ENCODE measurements at places on chromosomes 6 and 20. TPM values are rescaled to one million over a fixed set of nuclear protein-coding genes. Genes with fewer than 3 reads are reported as not detected.

DNA sequence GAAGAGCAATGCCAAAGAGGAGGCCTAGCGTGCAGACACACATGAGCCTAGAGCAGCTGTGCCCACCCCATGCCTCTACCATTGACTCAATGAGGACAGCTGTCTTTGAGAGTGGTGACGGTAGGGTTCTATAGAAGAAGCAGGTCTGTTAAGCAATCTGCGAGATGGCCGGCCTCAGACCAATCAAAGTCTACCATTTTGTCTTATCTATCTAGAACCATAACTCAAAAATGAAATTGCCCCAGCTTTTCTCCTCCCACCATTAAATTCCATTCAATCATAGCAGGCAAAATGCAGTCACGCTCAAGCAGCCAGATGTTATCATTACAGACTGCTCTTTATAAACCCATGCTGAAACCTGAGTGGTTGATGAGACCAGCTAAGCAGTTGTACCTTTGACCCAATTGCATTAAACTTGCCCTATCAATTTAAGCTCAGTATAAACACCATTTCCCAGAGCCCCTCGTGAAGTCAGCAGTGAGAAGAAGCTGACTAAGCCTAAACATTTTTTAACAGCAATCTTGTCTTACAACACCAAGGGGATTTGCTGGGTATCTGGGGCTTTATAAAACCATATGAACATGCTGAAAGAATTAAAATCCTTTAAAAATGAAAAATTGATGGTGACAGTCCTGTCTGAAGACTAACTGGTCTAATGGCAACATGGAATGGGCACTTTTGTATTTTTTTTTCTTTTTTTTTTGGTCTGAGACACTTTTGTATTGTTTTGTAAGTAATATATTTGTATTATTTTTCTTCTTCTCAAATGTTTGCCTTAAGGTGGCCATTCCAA, 57.5 kb downstream of the FOXC1 start:
- H3K36me3 ChIP-seq, result no peaks in the 10 kb centered on the region
- H3K27ac ChIP-seq, result peak overlapping the region; percentile 15
- 0 out of 2 replicates have a peak overlapping the region, but pooled peaks have one; percentile 0 for H3K4me3 ChIP-seq
- peaks cover 61% of the 10 kb centered on the region for H3K4me1 ChIP-seq
- 0 out of 2 replicates have a peak, but pooled peaks cover 2% of the 10 kb centered on the region for H3K27me3 ChIP-seq

- H3K27me3 ChIP-seq, result peaks cover 1% of the 10 kb centered on the region
- H3K4me3 ChIP-seq, result no peak overlapping the region
- no peaks in the 10 kb centered on the region for H3K36me3 ChIP-seq
- H3K27ac ChIP-seq, result no peak overlapping the region
- DNase-seq, result no peak
- H3K4me1 ChIP-seq, result peaks cover 9% of the 10 kb centered on the region
These were observed 79.5 kb upstream of the BTBD3 start for GRCh38 chr20:11838076-11838636.

DNA sequence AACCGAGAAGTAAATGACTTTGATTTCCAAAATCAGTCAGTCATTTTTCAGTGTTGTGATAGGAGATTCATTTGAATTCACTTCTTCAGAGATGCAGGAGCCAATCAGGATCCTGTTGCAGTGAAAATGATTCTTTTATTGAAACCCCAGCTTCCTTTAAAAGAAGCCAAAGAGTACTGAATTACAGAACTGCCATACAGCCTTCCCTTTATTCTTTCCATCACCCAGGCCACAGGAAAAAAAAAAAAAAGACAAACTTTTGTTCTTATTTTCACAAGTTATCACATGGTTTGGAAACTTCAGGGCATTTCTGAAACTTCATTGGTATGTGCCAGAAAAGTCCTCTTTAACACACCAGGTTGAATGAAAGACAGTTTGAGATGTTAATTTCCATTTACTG, 1.8 kb upstream of the CARMIL1 start:
- peaks cover 44% of the 10 kb centered on the region for H3K4me1 ChIP-seq
- peaks cover 4% of the 10 kb centered on the region for H3K27me3 ChIP-seq
- no peak overlapping the region for H3K27ac ChIP-seq

DNA sequence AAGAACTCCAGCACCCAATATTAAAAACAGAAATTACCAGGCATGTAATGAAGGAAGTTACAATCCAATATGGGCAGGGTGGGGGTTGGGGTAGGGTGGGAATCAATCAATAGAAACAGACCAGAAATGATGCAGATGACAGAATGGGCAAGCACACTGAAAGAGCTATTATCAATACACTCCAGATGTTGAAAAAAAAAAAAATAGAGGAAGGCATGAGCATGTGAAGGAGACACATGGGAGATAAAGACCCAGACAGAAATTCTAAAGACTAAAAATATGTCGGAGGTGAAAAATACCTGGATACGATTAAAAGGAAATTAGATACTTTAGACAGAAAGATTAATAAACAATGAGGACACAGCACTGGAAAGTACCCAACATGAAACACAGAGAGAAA, 19.1 kb upstream of the ZC3H12D start:
- H3K4me3 ChIP-seq, result no peak overlapping the region
- H3K4me1 ChIP-seq, result peaks cover 13% of the 10 kb centered on the region
- H3K27ac ChIP-seq, result no peak overlapping the region

DNA sequence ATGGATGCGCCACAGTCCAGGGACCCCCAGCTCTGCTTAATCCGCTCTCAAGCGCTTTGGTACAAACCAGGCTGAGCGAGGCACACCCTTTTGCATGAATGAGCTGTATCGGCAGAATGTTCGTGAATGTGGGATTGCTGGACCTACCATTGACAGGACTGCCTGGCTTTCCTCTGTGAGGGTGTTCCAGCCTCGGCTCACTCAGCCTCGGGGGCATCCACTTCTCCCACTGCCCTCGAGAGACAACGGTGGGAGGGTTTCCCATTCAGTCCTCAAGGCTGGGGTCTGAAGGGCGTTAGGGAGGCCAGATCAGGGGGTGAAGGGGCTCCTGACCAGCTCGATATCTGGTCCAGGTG, 17.4 kb downstream of the MDFI start:
- H3K4me3 ChIP-seq, result no peak overlapping the region
- no peak for DNase-seq
- H3K27me3 ChIP-seq, result peaks cover 37% of the 10 kb centered on the region
- H3K36me3 ChIP-seq, result no peaks in the 10 kb centered on the region
- H3K27ac ChIP-seq, result no peak overlapping the region

DNA sequence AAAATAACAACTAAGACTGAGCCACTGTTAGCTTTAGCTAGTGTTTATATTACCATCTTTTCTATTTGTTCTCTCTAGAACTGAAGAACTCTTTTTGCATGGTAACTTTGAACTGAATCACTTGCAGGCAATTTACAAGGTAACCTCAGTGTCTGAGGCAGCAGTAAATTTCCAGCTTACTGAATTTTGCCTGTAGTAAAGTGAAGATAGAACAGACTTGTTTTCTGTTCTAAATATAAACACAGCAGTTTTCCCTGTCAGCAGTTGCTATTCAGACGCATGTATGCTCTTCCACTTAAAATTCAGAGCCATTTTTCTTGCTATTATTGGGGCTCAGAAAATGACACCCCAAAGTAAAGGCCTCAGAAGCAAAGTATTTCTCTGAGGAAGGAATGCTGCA, 974.0 kb upstream of the GJE1 start:
- H3K4me3 ChIP-seq, result no peak overlapping the region
- DNase-seq, result no peak
- H3K27me3 ChIP-seq, result no peaks in the 10 kb centered on the region

- no peaks in the 10 kb centered on the region for H3K27me3 ChIP-seq
- H3K27ac ChIP-seq, result no peak overlapping the region
- no peak overlapping the region for H3K4me3 ChIP-seq
- no peak for DNase-seq
- H3K4me1 ChIP-seq, result no peaks in the 10 kb centered on the region
These were observed 40.0 kb upstream of the OPN5 start for GRCh38 chr6:47741807-47742206.

The PTGIS gene
- total RNA-seq, result not detected

DNA sequence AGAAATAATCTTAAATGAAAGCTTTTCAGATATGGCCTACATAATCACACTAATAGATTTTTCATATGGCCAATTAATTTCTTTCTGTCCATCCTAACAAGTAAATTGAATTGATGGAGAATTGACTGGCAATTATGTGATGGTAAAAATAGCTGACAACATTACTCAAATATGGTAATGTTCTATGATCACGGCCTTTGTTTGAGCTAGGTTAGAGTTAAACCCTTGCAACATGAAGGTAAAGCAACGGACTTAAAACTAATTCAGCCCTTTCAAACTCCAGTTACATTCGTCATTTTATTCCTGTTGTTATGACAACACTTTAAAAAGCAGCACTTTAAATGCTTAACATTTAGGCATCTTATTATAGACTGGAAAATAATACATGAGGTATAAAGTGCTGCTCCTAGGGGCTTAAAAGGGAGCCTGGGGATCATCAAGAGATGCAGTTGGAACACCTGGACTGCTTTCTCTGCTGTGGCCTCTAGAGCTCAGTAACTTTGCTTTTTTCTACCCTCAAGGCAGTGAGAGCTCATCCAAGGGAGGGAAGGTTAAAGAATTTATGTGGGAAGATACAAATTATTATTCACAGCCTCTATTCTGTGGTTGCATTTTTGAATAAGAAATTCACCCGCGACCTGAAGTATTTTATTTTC, 46.9 kb downstream of the RIPOR2 start:
- H3K36me3 ChIP-seq, result peaks cover 6% of the 10 kb centered on the region
- H3K4me1 ChIP-seq, result peaks cover 23% of the 10 kb centered on the region
- DNase-seq, result no peak
- H3K4me3 ChIP-seq, result no peak overlapping the region

DNA sequence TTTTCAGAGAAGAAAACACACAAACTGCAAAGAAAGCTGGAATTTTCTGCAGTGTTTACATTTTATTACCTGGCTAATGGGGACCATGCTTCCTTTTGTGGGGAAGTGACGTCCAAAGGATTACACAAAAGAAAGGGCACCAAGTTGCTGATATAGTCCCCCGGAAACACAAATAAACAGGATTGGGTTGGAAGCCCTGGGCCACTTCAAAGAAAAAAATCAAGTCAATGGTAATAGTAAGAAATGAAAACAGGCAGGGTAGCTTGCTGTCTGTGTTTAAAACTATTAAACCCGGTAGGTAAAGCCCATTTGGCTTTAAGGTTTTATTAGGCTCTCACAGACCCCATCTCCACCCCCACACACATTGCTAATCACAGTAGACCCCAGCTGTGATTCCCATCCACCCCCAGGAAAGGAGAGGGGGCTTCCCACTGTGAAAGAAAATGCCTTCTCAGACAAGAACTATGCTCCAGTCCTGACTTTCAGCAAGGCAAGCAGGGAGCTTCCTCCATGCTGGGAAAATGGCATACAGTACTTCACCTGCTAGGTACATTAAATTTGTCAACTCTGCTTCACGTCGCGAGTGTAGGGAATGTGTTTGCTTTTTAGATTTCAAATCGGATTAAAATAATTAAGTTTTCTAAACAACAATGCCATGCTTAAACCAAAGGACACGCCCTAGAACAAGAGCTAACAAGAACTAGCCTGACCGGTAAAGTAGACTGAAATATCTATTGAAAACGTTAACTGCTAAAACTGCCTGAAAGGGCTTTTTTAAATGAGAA, 1.1 kb downstream of the PERP start:
- H3K36me3 ChIP-seq, result peaks cover 7% of the 10 kb centered on the region
- no peak for DNase-seq
- H3K27me3 ChIP-seq, result peaks cover 3% of the 10 kb centered on the region
- peaks cover 49% of the 10 kb centered on the region for H3K4me1 ChIP-seq

The FKBP1C gene
- total RNA-seq, result 0.71 TPM

GRCh38 chr20:17443131-17443858, 87.9 kb downstream of the BFSP1 start:
- H3K36me3 ChIP-seq, result no peaks in the 10 kb centered on the region
- H3K4me1 ChIP-seq, result no peaks in the 10 kb centered on the region
- no peak overlapping the region for H3K4me3 ChIP-seq
- peaks cover 23% of the 10 kb centered on the region for H3K27me3 ChIP-seq
- DNase-seq, result no peak

GRCh38 chr6:34301408-34301807, 52.6 kb upstream of the SMIM29 start:
- H3K4me3 ChIP-seq, result no peak overlapping the region
- H3K27me3 ChIP-seq, result no peaks in the 10 kb centered on the region
- no peaks in the 10 kb centered on the region for H3K36me3 ChIP-seq
- peak; percentile 9 for DNase-seq
- H3K27ac ChIP-seq, result no peak overlapping the region

GRCh38 chr20:13061381-13061780, 52.6 kb downstream of the SPTLC3 start:
- DNase-seq, result no peak
- H3K27me3 ChIP-seq, result no peaks in the 10 kb centered on the region
- no peaks in the 10 kb centered on the region for H3K4me1 ChIP-seq
- no peak overlapping the region for H3K4me3 ChIP-seq

The NTSR1 gene
- total RNA-seq, result 4.8 TPM

The NT5E gene
- total RNA-seq, result 247 TPM

GRCh38 chr6:102149191-102149590, 755.7 kb downstream of the GRIK2 start:
- no peak overlapping the region for H3K27ac ChIP-seq
- no peaks in the 10 kb centered on the region for H3K27me3 ChIP-seq
- no peak overlapping the region for H3K4me3 ChIP-seq

The MMP24 gene
- total RNA-seq, result 0.91 TPM

The FOXP4 gene
- total RNA-seq, result 17.9 TPM

DNA sequence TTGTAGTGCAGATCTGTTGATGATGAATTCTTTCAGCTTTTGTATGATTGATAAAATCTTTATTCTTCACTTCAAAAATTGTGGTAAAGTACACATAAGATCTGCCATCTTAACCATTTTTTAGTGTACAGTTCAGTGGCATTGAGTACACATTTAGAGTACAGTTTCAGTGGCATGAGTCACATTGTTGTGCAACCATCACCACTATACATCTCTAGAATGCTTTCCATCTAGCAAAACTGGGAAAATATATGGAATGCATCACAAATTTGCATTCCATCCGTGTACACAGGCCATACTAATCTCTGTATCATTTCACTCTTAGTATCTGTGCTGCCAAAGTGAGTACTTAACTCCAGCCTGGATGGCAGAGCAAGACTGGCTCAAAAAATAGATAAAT, 28.7 kb downstream of the SIRPD start:
- no peak overlapping the region for H3K27ac ChIP-seq
- H3K4me3 ChIP-seq, result no peak overlapping the region
- H3K4me1 ChIP-seq, result peaks cover 11% of the 10 kb centered on the region
- DNase-seq, result peak; percentile 16
- H3K27me3 ChIP-seq, result peaks cover 9% of the 10 kb centered on the region
- no peaks in the 10 kb centered on the region for H3K36me3 ChIP-seq

The HSP90AB1 gene
- 1,022 TPM for total RNA-seq

The MED23 gene
- total RNA-seq, result 25.0 TPM

DNA sequence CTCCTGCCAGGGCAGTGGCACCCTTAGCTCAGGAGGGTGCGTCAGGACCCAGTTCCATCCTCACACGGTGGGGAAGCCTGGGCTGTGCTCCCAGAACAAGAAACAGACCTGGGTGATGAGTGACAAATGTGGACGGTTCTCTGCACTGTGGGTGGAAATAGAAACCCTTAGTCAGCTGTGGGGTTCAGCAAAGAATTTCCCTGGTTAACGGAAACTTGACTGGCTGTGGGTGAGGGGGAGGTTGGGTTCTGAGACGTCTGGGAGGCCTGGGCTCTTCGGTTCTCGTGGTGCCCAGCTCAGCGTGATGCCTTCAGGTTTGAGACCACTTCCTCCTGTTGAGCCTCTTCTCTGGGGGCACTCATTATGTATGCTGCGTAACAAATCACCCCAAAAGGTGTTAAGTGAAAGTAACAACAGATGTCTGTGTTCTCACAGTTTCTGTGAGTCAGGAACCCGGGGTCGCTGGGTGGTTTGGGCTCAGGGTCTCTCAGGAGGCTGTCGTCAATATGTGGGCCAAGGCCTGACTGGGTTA, 53.1 kb upstream of the FAM83D start:
- no peak for DNase-seq
- H3K4me3 ChIP-seq, result no peak overlapping the region
- no peaks in the 10 kb centered on the region for H3K36me3 ChIP-seq
- H3K4me1 ChIP-seq, result no peaks in the 10 kb centered on the region
- peaks cover 29% of the 10 kb centered on the region for H3K27me3 ChIP-seq
- H3K27ac ChIP-seq, result no peak overlapping the region
